ENCODE measurements at places on chromosomes 12 and 14. TPM values are rescaled to one million over a fixed set of nuclear protein-coding genes. Genes with fewer than 3 reads are reported as not detected.
A peak's percentile ranks its signal among the peaks of the same experiment; 100 is the strongest.

PITPNM2 gene
- total RNA-seq, result 17.9 TPM

CDK2 gene
- 90.1 TPM for total RNA-seq

INHBE gene
- 2.3 TPM for total RNA-seq

DNA sequence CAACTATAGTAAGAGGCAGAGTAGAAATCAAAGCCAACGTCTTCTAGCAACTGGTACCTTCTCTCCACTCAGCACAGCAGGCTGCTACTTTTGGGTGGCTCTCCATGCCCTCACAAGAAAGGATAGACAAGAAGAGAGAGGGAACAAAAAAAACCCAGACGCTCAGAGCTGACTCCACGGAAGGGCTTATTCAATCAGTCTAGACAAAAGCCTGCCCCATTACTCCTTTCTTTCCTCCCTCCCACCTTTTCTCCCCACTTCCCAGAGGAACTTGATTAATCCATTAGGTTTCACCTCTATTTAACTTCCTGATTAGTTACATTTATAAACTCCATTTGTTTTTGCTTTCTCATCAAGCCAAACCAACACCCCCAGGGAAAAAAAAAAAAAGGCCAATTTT lies 71.1 kb upstream of the CCDC60 start:
- DNase-seq, result no peak

DNA sequence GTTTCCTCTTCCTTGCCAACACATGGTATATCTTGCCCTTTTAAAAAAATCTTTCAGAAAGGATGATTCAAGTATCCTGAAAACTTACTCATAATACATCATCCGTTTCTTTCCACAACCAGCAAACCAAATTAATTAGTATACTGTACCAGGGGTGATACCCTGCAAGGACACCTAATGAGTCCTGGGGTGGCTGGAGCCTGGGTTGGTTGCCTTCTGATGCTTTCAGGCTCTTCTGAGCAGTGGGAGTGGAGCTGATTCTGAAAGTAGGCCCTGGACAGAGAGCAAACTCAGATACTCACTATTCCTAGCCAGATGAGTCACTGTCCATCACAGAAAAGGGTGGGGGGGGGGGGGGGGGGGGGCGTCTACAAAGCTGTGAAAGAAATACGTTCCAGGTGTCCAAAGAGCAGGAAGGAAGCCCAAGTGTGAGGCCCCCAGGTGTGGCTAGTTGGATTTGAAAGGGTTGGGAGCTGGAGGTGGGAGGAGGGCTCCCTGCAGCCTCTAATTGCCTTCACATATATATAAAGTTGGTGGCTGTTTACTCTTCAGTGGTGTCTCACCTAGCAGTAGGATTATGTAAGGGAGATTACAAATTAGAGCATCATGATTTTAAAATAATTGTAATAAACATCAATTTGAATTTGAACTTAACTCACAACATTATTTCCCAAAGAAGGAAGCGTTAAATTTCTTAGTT lies 36.5 kb downstream of the FBXO33 start:
- DNase-seq, result peak; percentile 21

GRCh38 chr14:97432586-97432985 lies 635.4 kb downstream of the VRK1 start:
- DNase-seq, result no peak

DNA sequence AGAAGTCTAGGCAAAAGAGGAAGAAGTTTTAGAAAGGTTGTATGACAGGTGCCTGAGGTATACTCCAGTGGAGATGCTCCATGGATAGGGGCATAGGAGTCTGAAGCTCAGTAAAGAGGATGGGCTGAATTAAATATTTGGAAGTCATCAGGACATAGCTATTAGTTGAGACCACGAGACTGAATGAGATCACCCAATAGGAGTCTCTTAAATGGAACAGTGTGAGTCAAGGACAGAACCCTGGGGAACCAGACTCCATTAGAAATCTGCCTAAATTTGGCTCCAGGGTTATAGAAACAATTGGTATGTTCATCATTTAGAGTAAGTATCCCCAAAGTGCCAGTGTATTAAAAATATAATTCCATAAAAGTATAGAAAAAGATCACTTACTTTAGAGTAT lies 172.6 kb downstream of the PRKCH start:
- DNase-seq, result no peak

Measured in activated CD8-positive, alpha-beta T cell treated with anti-CD3 and anti-CD28 coated beads for 36 hours (primary cell).